Activated gamma-delta T cell treated with anti-CD3 and anti-CD28 coated beads, Interleukin-2, amount 50 U/mL, for 16 hours (primary cell): ENCODE measurements at places on chromosomes 1 and 21.

- DNase-seq: no peak
Observed at GRCh38 chr1:93061895-93062792, 16.9 kb upstream of the MTF2 start.

DNA sequence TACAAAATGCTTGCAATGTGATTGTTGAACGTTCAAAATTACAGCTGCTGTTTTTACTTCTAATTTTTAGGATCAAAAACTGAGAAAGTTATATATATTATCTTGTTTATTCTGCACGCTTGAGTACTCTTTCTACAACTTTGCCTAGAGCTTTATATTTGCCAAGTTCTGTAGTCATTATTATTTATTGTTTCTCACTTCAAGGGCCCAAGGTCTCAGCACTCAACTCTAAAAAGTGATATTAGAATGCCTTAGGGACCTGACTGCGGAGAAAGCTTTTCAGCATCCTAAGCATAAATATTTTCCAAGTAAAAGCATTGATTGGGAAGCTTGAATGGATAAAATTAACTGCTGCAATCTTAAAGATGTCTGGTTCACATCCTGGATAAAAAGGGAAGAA, 83.6 kb downstream of the UBE2U start:
- DNase-seq: no peak

DNA sequence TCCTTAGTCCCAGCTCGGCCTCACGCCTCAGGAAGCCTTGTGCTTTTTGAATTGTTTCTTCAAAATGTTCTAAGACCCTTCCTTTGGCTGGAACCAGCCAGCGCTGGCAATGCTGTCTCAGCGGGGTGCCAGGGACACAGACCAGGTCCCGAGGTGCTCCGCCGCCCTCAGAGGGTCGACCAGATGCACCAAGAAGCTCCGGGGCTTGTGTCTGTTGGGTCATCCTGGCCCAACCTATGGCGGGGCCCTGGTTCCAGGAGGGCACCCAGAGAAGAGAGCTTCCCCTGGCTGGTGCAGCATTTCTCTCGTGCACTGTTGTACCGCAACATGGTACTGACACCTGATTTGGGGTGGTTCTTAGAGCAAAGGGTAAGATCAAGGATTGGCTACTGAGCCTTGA, 40.1 kb upstream of the BECN2 start:
- DNase-seq: no peak

DNA sequence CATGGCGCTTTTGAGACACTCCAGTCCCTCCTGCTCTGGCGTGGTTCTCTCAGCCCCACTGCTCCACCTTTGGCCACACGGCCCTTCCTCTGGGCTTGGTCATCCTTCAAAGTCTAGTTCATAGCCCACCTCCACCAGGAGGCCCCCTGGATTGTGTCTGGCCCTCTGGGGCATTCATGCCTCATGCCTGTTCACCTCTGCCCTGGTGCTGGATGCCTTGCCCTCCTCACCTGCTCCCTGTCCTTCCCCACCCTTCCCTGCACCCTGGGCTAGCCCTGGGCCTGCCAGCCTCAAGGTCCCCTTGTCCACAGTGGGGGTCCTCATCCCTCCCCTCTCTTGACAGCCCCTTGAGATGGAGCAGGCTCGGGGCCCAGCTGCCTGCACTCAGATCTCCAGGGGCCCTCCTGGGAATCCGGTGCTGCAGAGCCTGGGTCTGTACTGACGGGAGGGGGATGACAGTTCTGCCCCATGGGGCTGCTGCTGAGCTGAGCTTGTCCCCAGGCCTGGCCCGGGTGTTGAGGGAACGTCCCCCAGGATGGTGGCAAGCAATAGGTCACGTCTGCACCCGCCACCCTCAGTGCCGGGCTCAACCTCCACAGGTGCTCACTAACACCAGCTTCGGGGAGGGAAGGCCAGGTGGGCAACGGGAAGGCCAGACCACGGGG, 18.4 kb downstream of the PRXL2B start:
- DNase-seq: no peak
